Endodermal cell (in vitro differentiated cells): ENCODE measurements at places on chromosomes 1 and 21. TPM values are rescaled to one million over a fixed set of nuclear protein-coding genes. Genes with fewer than 3 reads are reported as not detected.

GRCh38 chr1:205324781-205325180 is 3.2 kb upstream of the NUAK2 start:
- no peak overlapping the region for H3K4me3 ChIP-seq
- H3K4me1 ChIP-seq = peaks cover 7% of the 10 kb centered on the region
- H3K27me3 ChIP-seq = no peaks in the 10 kb centered on the region
- peak; percentile 90 for DNase-seq

- H3K4me3 ChIP-seq = no peak overlapping the region
- H3K36me3 ChIP-seq = peaks cover 24% of the 10 kb centered on the region
- peaks cover 14% of the 10 kb centered on the region for H3K4me1 ChIP-seq
- no peak overlapping the region for H3K27ac ChIP-seq
- no peak for DNase-seq
- no peaks in the 10 kb centered on the region for H3K27me3 ChIP-seq
Measured at GRCh38 chr1:240401731-240402130, 210.2 kb downstream of the GREM2 start.

DNA sequence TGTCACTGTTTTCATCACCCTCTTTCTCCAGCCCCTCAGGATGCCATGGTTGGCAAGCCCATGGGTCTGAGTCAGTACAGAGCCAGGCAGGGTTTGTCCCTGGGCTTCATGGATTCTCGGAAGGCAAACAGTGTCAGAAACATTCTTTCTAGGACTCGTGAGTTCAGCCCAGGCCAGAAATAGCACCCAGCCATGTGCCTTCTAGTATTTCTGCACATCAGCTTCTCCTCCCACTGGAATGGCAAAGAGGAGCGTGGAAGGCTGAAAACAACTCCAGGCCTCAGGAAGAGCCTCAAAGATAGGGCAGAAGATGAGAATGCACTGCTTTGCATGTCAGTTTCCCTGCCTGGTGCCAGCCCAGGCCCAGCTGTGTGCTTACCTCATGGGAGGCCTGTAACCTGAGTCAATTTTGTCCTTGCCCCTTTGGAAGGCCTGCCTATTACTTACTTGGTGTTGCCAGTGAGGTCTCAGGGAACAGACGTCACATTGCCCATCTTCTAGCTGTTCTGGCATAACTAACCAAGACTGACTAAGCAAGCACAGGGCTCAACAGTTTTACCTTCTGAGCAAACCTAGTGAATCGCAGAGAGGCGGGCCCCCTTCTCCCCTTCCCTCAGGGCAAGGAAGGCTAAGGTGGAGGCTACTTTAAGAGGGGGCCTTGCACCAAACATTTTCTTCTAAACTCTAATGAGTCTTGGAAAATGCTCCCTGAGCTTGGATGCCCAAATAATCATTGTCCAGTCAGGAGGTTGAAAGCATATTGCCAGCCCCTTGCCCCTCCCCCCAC is 42.4 kb downstream of the GLUL start:
- DNase-seq = no peak
- no peaks in the 10 kb centered on the region for H3K36me3 ChIP-seq
- H3K27me3 ChIP-seq = no peaks in the 10 kb centered on the region

- no peaks in the 10 kb centered on the region for H3K27me3 ChIP-seq
- H3K4me3 ChIP-seq = no peak overlapping the region
- H3K4me1 ChIP-seq = no peaks in the 10 kb centered on the region
- DNase-seq = no peak
- no peak overlapping the region for H3K27ac ChIP-seq
Measured at GRCh38 chr1:91511386-91511785, 10.7 kb downstream of the CDC7 start.

GRCh38 chr1:114075546-114076242 is 78.0 kb downstream of the SYT6 start:
- no peaks in the 10 kb centered on the region for H3K36me3 ChIP-seq
- no peaks in the 10 kb centered on the region for H3K4me1 ChIP-seq
- no peak overlapping the region for H3K4me3 ChIP-seq
- DNase-seq = peak; percentile 67
- H3K27me3 ChIP-seq = peaks cover 91% of the 10 kb centered on the region
- H3K27ac ChIP-seq = peak overlapping the region; percentile 26

- H3K4me1 ChIP-seq = no peaks in the 10 kb centered on the region
- H3K36me3 ChIP-seq = no peaks in the 10 kb centered on the region
- no peak overlapping the region for H3K4me3 ChIP-seq
- no peaks in the 10 kb centered on the region for H3K27me3 ChIP-seq
- no peak for DNase-seq
Measured at GRCh38 chr1:29591601-29592260, 355.4 kb downstream of the PTPRU start.

The AKR7A3 gene
- 0.54 to 2.0 TPM (median 1.6 TPM) in 3 replicates for total RNA-seq

GRCh38 chr1:20956272-20956671 is 169.2 kb upstream of the HP1BP3 start:
- peaks cover 14% of the 10 kb centered on the region for H3K36me3 ChIP-seq
- no peak overlapping the region for H3K4me3 ChIP-seq
- no peak overlapping the region for H3K27ac ChIP-seq
- no peaks in the 10 kb centered on the region for H3K27me3 ChIP-seq
- no peak for DNase-seq
- no peaks in the 10 kb centered on the region for H3K4me1 ChIP-seq

The AIDA gene
- total RNA-seq = 136 TPM in 2 replicates

The NECTIN4 gene
- total RNA-seq = not detected in 3 replicates

DNA sequence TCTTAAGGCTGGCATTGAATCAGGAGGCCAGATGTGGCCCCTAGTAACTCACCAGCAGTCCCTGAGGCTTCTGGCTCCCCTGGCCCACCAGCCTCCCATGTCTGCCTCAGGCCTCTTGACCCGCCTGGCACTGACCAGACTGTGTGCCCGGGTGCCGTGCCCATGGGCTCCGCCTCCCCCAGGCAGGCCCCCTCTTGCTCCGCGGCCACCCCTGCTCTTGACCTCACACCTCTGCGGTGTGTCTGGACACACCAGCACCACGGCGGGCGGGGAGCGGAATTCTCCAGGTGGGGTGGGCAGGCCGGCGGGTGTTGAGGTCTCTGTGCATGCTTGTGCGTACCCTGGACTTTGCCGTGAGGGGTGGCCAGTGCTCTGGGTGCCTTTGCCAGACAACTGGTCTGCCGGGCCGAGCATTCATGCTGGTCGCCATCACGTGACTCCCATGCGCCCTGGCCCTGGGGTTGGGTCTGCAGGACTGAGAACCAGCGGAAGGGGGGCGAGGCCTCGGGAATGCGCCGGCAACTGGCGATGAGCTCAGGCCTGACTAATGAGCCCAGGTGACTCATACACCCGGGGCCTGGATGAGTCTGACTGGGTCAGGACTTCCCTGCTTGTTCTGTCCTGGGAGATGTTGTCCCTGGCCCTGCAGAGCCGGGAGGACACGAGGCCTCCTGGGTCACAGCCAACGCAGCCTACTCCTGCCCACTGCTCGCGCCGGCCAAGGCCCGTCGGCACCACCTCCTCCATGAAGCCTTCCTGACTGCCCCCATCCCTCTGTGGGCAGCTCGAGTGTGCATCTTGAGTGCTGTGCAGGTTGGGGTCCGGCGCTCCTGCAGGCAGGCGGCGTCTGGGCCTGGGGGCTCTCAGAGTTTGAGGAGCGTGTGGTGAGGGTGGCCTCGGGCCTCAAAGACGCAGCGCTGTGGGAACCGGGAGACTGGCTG is 22.6 kb downstream of the COL18A1 start:
- H3K4me1 ChIP-seq = peaks cover 17% of the 10 kb centered on the region
- DNase-seq = peak; percentile 96

DNA sequence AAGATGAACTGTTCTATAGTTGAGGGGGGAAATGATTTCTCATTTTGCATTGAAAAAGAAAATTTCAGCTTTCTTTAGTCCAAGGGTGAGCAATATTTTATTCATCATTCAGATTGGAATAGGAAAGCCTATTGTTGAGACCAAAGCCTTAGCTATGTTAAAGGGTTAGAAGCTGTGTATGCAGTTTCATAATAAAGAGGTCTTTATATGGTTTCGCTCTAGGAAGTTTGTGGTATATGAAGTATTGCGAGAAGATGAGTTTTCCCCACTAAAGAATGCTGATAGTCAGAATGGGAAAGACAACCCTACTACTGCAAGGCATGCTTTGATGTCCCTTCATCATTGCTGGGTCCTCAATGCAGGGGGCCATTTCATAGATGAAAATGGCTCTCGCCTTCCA is 28.6 kb downstream of the UAP1 start:
- H3K4me1 ChIP-seq = no peaks in the 10 kb centered on the region
- DNase-seq = no peak
- H3K27me3 ChIP-seq = no peaks in the 10 kb centered on the region
- H3K36me3 ChIP-seq = peaks cover 62% of the 10 kb centered on the region
- H3K27ac ChIP-seq = no peak overlapping the region
- H3K4me3 ChIP-seq = no peak overlapping the region

- H3K4me1 ChIP-seq = peaks cover 24% of the 10 kb centered on the region
- no peak for DNase-seq
- no peak overlapping the region for H3K27ac ChIP-seq
Measured at GRCh38 chr1:6360117-6360496, 33.5 kb downstream of the ACOT7 start.

GRCh38 chr21:39581414-39581813 is 31.3 kb upstream of the B3GALT5 start:
- H3K4me3 ChIP-seq = no peak overlapping the region
- no peak overlapping the region for H3K27ac ChIP-seq
- no peaks in the 10 kb centered on the region for H3K27me3 ChIP-seq
- no peaks in the 10 kb centered on the region for H3K36me3 ChIP-seq
- peak; percentile 64 for DNase-seq
- no peaks in the 10 kb centered on the region for H3K4me1 ChIP-seq

DNA sequence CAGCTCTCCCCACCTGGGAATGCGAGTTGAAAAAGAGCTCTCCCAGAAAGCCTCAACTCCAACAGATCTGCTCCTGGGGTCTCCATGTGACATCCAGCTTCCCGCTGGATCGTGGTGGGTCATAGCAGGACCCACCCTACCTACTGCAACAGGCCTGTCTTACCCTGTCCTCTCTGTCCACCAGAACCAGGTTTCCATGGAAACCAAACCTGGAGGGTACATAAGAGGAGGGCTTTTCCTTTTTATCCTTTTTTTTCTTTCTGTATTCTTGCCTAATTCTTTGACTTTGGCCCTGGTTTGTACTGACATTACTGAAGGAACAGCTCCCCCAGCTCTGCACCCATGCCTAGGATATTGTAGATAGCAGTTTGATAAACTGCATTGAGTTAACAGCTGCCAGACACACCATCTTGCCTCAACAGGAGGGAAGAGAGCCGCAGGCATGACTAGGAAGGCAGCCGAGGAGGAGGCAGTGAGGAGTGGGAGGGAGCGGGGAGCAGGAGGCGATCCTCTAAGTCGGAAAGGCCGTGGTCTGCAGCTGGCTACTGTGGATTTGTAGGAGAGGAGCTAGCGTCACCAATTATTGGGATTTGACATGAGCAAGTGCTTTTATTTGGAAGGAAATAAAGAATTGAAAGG is 9.7 kb upstream of the FMOD start:
- no peaks in the 10 kb centered on the region for H3K36me3 ChIP-seq
- no peak for DNase-seq
- peaks cover 16% of the 10 kb centered on the region for H3K4me1 ChIP-seq
- H3K27me3 ChIP-seq = no peaks in the 10 kb centered on the region
- H3K27ac ChIP-seq = no peak overlapping the region
